Midbrain (tissue), 1 donor: ENCODE measurements at places on chromosomes 13 and 19.

DNA sequence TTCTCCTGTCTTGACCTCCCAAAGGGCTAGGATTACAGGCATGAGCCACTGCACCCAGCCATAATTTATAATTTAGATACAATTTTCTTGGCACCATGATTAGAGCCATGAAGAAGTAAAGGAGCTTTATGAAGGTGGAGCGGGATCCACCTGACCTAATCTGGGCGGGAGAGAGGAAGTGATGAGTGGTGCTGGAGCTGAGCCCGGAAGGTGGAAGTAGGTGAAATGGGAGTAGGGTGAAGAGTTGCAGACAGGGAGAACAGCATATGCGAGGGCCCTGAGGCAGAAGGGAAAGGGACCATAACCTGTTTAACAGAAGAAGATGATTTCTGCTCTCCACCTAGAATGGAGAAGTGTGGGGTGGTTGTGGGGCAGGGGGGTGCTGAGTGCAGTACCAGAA, 4.2 kb downstream of the BLOC1S3 start:
- DNase-seq: no peak

DNA sequence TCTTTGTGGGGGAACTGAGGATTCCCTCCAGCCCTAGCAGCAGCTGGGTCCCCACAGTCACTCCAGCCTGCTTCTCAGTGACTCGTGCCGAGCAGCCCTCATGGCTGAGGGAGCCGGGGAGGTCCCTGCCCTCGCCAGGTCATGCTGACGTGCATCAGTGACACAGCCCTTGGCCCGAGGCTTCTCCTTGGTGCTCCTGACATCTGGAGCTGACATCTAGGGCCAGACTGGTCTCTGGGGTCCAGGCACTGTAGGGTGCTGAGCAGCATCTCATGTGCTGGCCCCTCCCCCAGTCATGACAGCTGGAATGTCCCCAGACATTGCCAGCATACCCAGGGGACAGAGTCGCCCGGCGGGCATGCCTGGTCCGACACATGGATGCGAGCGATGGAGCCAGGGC, 14.4 kb downstream of the COMP start:
- no peak for DNase-seq

GRCh38 chr19:5489551-5489950, 34.3 kb downstream of the ZNRF4 start:
- DNase-seq: no peak

GRCh38 chr13:112467236-112467635, 91.1 kb downstream of the SPACA7 start:
- no peak for DNase-seq

- DNase-seq: no peak
These were observed 97.9 kb downstream of the UGGT2 start for GRCh38 chr13:95955255-95955654.

DNA sequence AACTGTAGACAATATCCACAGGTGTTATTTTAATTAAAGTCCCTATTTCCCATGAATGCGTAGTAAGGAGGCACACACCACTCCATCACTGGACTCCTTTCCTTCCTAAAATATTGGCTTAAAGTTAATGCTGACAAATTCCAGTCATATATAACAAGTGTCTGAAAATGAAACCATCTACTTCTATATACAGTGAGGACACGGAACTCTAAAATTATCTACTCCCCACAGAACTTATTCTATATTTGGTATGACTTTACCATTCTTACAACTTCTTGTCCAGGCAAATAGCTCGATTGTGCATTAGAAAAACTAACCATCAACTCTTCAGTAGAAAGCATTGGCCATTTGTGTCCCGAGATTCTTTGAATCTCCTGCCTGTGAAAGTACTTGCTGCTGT, 1560.2 kb downstream of the EFNB2 start:
- no peak for DNase-seq
